ENCODE measurements at places on chromosomes 5 and 9.
A peak's percentile ranks its signal among the peaks of the same experiment; 100 is the strongest.

DNA sequence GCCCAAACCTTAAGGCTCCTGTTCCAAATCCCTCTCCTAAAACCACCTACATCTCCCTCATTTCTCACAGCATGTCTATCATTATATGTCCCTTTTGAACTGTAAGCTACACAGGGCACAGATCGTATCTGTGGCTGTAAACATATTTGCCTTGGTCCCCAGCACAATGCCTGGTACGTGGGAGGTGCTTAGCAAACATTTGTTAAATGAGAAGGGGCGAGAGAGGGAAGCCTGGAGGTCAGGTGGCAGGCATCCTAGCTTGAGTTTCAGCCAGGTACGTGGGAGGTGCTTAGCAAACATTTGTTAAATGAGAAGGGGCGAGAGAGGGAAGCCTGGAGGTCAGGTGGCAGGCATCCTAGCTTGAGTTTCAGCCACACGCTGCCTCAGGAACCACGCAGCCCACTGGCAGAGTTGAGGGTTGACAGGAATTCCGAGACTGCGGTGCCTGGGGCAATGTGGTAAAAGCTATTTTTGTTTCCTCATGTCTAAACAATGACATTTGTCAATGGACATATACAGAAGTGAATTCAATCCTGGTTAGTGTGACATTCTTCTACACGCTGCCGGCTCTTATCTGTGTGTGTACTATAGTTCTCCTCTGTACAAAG lies 113.6 kb downstream of the EFNA5 start:
- DNase-seq: peak; percentile 64

DNA sequence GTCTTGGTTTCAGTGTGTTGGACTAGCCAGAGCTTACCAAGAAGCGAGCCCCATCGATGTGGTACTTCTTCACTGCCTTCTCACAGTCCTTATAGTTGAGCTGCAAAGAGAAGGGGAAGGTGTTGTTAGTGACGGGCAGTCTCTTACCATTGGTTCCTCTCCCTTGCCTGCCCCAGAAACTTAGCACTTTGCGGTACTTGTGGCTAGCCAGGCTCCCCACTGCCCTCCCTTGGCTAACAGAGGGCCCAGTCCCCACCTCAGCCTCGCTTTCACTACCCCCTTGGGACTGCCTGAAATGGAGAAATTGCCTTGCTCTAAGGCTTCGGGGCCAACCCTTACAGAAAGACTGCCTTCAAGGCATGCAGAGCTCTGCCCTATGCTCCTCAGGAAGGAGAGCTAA lies 4.3 kb downstream of the LCP2 start:
- DNase-seq: no peak

DNA sequence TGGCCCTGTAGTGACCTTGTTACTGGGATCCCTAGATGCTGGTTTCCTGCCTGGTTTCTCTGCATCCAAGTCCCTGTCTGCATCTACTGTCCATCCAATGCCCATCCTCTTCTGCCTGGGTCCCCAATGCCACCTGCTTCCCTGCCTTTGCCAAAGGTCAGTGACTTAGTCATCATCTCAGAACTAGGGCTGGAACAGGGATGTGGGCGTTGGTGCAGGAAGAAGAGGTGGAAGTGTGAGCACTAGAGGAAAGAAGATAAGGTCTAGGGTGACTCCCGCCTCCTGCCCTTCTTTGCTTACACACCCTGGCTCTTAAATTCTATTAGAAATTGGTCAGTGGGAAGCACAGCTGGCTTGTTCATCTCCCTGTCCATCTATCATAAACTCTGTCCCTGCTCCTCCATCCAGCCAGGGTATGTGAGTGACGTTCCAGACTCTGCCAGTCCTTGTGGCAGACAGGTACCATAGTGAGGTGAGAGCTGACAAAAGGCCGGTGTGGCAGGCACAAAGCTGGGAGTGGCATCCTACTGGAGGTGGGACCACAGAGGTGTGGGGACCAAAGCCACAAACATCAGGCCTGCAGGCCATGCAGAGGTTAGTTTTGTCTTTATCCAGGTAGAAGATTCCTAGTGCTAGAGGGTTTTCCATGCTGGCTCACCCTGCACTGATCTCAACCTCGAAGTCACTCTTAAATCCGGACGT lies 9.2 kb downstream of the PTPN3 start:
- no peak for DNase-seq

GRCh38 chr9:116116393-116116792 lies 37.2 kb upstream of the PAPPA start:
- DNase-seq: no peak

GRCh38 chr9:113320051-113320450 lies 16.9 kb upstream of the RNF183 start:
- no peak for DNase-seq

DNA sequence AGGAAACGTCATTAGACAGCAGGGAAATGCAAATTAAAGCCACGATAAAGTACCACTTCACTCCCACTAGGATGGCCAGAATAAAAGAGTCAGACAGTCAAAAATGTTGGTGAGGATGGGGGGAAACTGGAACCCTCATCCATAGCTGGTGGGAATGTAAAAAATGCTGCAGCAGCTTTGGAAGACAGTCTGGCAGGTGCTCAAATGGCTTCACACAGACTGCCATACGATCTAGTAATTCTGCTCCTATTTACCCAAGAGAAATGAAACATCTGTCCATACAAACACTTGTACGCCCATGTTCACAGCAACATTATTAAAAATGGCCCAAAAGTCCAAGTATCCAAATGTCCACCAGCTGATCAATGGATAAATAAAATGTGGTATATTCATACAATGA lies 158.9 kb upstream of the PHYKPL start:
- no peak for DNase-seq

DNA sequence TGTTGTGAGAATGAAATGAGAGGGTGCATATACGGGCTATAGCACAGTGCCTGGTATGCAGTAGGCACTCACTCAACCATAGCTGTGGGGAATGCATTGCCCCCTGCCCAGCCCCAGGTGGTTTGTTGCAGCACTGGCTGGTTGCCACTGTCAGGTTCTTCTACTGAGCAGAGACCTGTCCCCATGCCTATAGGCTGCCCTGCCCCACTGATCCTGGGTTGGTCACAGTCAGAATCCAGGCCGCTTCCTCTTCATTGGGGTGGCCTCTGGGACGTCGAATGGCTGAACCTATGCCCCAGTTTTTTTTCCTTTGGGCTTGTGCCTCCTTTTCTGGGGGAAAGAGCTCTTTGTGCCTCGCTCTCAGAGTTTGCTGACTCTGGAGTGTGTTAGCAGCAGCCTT lies 74.6 kb downstream of the RGS3 start:
- no peak for DNase-seq

GRCh38 chr5:59999056-59999455 lies 105.5 kb upstream of the PDE4D start:
- DNase-seq: no peak

All from heart right ventricle (tissue), 16 donors.